ENCODE measurements at places on chromosomes 16 and 17.
A peak's percentile ranks its signal among the peaks of the same experiment; 100 is the strongest.

- DNase-seq = no peak
These were observed 36.7 kb downstream of the CMIP start for GRCh38 chr16:81481207-81481821.

DNA sequence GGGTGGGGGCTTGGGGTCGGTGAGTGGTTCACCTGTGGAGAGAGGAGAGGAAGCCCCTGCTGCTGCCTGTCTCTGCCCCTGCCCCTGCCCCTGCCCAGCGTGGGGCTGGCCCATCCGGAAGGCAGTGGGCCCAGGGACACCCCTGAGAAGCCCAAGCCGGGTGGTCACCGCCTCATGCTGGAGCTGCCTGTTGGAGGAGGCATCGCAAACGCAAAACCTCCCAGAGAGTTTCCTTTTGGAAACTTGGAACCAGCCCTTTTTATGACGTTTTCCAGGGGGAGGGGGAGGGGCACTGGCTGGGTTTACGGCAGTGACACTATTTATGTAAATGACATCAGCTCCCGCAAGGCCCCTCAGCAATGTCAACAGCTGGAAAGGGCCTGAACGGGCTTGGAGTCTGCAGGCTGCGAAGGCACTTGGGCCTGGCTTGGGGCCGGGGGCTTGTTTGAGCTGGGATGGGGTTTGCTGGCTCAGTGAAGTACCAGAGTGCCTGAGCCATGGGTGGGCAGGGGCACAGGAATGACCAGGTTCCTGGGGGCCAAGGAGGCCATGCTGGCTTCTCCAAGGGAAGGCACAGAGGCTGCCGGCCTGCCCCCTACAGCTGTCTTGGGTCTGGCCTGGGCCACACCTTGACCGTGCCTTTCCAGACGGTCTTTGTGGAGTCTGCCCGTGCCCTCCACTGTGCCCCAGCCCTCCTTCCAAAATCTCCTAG is 219.5 kb downstream of the NTN1 start:
- DNase-seq = no peak

DNA sequence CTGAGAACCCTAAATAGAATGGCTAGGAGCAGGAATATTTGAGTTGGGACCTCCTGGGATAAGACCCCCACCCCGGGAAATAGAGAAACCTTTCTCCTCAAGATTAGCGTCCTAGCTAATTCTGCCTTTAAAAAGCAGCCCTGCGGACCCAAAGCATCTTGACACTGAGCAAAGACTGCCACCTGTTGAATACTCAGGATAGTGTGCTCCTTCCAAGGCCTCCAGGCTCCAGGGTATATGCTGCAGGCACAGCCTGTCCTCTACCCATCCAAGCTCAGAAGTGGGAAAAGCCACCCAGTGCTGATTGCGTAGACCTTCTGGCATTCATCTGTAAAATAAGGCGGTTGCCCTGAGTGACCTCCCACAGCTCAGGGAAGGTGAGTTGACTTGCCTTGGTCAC is 456.2 kb upstream of the DYNLRB2 start:
- no peak for DNase-seq

DNA sequence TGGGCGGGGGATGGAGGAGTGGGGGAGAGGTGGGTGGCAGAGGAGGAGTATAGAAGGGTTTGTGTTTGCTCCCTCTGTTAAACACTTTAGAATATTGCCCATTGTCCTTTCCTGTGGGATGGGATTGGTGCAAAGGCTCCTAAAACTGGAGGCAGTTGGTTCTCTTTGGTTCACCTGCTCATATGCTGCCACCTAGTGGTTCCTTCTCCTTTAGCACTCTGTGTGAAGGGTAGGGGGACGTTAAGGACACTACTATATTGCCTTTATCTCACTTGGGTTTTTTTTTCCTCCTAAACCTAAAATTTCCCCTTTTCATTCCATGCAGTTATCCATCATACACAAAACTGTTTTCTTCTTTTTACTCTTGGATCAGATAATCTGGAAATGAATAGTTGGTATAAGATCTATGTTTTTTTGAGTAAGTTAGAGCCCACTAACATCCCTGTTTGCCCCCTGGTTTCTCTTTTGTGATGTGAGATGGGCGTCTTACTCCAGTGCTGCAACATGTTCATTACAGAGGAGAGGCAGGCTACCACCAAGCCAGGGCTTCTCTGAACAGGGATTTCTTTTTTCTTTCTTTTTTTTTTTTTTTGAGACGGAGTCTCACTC is 23.8 kb downstream of the SNX11 start:
- DNase-seq = peak; percentile 72

- no peak for DNase-seq
These were observed 6.0 kb upstream of the PRDM7 start for GRCh38 chr16:90083139-90083538.

GRCh38 chr16:53753431-53753830 is 49.5 kb downstream of the FTO start:
- DNase-seq = no peak

GRCh38 chr17:16989230-16989952 is 17.5 kb upstream of the TNFRSF13B start:
- no peak for DNase-seq

DNA sequence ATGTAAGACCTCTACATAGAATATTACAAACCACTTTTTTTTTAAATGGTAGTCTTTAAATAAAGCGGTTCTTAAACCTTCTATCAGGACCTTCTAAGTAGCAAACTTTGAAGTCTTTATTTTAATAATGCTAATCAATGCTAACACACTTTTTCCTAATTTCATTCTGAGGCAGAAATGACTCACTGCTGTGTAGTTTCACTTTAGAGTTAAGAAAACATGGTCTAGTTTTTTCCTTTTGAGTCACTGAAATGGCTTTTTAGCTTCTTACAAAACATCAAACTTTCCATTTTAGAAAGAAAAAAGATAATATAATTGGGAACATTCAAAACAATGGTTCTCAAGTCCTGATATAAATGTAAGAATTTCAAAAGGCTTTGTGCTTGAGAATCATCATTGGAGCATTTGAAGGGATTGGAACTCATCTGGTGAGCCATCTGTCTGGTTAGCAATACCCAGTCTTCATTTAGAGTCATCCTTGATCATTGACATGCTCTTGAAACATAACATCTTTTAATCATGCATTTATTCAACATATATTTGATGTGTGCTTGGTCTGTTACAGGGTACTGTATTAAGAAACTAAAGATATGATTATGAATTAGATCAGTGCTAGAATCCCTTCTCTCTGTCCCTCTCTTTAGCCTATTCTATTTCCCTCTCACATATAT is 258.3 kb upstream of the MON1B start:
- no peak for DNase-seq

- DNase-seq = no peak
These were observed 3.5 kb upstream of the KATNB1 start for GRCh38 chr16:57732037-57732436.

- no peak for DNase-seq
These were observed 50.7 kb downstream of the NT5M start for GRCh38 chr17:17353625-17354484.
